Stomach (tissue), 19 donors: ENCODE measurements at places on chromosomes 7 and 10. TPM values are rescaled to one million over a fixed set of nuclear protein-coding genes. Genes with fewer than 3 reads are reported as not detected.

FAM237B gene
- not detected for total RNA-seq

SCIN gene
- 8.4 TPM for total RNA-seq

DNAJC12 gene
- total RNA-seq: not detected

FANK1 gene
- total RNA-seq: 13.3 TPM

SOSTDC1 gene
- total RNA-seq: 9.0 TPM

DDC gene
- total RNA-seq: not detected

SPDYE9 gene
- not detected for total RNA-seq

SFTPA1 gene
- not detected for total RNA-seq

LLCFC1 gene
- not detected for total RNA-seq

GRCh38 chr10:71245420-71246325 lies 33.3 kb downstream of the UNC5B start:
- peaks cover 84% of the 10 kb centered on the region for H3K4me1 ChIP-seq
- no peaks in the 10 kb centered on the region for H3K36me3 ChIP-seq
- H3K27me3 ChIP-seq: no peaks in the 10 kb centered on the region
- H3K4me3 ChIP-seq: no peak overlapping the region

DNA sequence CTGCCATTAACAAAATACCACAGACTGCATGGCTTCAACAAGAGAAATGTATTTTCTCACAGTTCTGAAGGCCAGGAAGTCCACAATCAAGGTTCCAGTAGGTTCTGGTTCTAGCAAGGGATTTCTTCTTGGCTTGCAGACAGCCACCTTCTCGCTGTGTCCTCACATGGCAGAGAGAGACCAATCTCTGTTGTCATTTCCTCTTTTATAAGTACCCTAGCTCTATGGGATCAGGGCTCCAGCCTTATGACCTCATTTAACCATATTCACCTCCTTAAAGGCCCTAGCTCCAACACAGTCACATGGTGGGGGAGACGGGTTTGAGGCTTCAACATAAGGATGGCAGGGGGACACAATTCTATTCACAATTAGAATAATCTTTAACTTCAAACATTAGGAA lies 23.6 kb downstream of the ABI1 start:
- no peaks in the 10 kb centered on the region for H3K4me1 ChIP-seq
- DNase-seq: no peak
- H3K27ac ChIP-seq: no peak overlapping the region

- peak; percentile 65 for DNase-seq
- H3K36me3 ChIP-seq: no peaks in the 10 kb centered on the region
- no peak overlapping the region for H3K4me3 ChIP-seq
- H3K27me3 ChIP-seq: no peaks in the 10 kb centered on the region
These were observed 47.2 kb upstream of the NRP1 start for GRCh38 chr10:33381451-33382215.

DNA sequence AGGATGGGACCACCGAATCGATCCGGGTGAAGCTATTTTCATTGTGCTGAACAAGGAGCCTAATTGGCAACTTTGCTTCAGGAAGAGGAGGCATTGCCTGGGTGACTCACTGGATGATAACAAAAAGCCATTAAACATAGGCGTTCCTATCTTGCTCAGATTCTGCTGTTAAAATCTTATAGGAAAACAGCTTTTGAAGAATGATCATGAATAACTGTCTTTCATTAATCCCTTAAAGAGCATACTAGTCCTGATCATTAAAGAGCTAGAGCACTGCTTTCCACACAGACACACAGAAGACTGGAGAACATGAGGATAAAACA lies 174.2 kb upstream of the IMMP2L start:
- no peak overlapping the region for H3K27ac ChIP-seq
- H3K27me3 ChIP-seq: no peaks in the 10 kb centered on the region
- H3K4me1 ChIP-seq: peaks cover 1% of the 10 kb centered on the region
- H3K4me3 ChIP-seq: no peak overlapping the region
- DNase-seq: no peak

GRCh38 chr10:45407542-45407941 lies 33.5 kb downstream of the ALOX5 start:
- H3K27ac ChIP-seq: no peak overlapping the region
- DNase-seq: no peak
- H3K4me1 ChIP-seq: no peaks in the 10 kb centered on the region
- H3K27me3 ChIP-seq: no peaks in the 10 kb centered on the region

- no peak for DNase-seq
- no peaks in the 10 kb centered on the region for H3K27me3 ChIP-seq
- no peak overlapping the region for H3K27ac ChIP-seq
- H3K4me3 ChIP-seq: no peak overlapping the region
- no peaks in the 10 kb centered on the region for H3K4me1 ChIP-seq
These were observed 61.0 kb upstream of the PAPSS2 start for GRCh38 chr10:87598700-87599099.

DNA sequence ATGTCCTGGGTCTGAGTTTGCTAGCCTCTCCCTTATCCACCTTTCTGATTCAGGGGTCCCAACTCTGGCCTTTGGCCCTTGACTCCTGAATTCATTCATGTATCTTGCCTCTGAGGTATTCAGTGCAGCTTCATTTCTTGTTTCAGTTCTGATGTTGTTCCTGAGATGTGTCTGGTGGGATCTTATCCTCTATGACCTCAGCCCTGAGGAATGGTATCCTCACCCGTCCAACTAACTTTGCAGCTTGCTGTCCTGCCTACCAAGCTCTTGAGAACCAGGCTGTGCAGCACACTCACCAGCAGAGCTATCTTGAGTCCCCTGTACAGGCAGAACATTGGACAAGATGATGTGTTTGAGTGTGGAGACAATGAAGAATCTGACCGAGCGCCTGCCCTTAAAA lies 13.8 kb downstream of the SUFU start:
- H3K27ac ChIP-seq: no peak overlapping the region
- no peaks in the 10 kb centered on the region for H3K4me1 ChIP-seq
- DNase-seq: no peak
- H3K27me3 ChIP-seq: no peaks in the 10 kb centered on the region
- peaks cover 50% of the 10 kb centered on the region for H3K36me3 ChIP-seq
- no peak overlapping the region for H3K4me3 ChIP-seq

DNA sequence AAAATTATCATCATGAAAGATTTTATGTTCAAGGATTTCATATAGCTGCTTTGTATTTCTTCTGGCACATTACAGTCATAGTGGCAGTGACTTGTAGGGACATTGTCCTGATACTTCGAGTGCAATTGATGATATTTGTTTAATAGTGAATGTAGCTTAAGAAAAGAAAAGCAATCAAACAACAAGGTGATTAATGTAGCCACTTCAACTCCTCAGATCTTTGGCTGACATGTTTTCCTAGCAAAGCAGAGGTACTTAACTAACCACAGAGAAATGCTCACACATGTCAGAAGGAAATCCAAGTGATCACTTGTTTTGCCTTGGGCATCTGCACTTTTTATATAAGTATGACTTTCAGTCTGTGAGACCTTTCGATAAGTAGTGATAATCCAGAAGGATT lies 470.3 kb downstream of the AUTS2 start:
- DNase-seq: no peak
- peaks cover 18% of the 10 kb centered on the region for H3K4me1 ChIP-seq
- no peaks in the 10 kb centered on the region for H3K36me3 ChIP-seq
- H3K4me3 ChIP-seq: no peak overlapping the region

DNA sequence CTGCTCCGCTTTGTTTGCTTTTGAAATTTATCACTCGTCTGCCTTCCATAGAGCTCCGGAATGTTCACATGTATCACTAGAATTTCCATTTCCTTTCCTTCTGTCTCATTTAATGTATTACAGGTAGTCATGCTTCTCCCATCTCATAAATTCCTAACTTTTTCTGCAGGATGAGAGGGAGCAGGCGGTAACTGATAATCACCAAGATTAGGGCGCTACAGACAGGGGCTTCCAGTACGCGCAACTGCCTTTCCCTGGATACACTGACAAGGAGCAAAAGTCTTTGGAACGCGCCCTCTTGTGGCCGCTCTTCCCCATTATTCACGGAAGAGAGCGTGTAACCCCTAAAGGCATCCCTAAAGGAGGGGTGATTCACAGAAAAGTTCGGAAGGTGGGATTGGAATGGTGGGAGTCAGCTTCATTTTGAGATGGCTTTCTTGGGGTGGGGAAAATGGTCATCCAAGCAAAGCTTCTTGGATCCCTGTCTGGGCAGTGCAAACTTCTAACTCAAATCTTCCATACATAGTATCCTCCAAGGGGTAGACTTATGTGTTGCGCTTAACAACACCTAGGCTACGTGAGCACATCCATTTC lies 6.5 kb downstream of the INHBA start:
- peak; percentile 66 for DNase-seq
- H3K4me3 ChIP-seq: peak overlapping the region; percentile 24
- peak overlapping the region; percentile 50 for H3K27ac ChIP-seq
- H3K36me3 ChIP-seq: no peaks in the 10 kb centered on the region
- H3K27me3 ChIP-seq: peaks cover 35% of the 10 kb centered on the region

GRCh38 chr7:75727881-75728593 lies 10.7 kb downstream of the HIP1 start:
- H3K4me3 ChIP-seq: no peak overlapping the region
- peaks cover 6% of the 10 kb centered on the region for H3K4me1 ChIP-seq
- H3K27ac ChIP-seq: peak overlapping the region; percentile 73
- DNase-seq: peak; percentile 90

DNA sequence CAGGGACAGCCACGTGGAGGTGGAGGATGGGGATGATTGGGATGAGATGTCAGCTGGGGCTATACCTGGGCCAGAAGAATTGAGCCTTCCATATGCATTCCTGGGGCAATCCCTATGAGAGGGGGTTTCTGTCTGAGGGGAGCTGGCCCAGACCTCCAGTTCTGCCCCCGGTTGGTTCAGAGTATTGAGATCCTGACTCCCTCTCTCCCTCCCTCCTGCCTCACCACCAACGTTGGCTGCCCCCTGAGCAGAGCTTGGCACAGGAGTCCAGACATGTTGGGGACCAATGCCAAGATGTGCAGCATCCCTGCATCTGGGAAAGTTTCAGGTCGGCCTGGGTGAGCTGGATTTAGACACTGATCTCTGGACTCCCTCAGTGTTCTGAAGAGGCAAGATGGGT lies 575.2 kb upstream of the MKI67 start:
- no peaks in the 10 kb centered on the region for H3K36me3 ChIP-seq
- H3K4me3 ChIP-seq: no peak overlapping the region
- peaks cover 16% of the 10 kb centered on the region for H3K27me3 ChIP-seq
- no peaks in the 10 kb centered on the region for H3K4me1 ChIP-seq

DNA sequence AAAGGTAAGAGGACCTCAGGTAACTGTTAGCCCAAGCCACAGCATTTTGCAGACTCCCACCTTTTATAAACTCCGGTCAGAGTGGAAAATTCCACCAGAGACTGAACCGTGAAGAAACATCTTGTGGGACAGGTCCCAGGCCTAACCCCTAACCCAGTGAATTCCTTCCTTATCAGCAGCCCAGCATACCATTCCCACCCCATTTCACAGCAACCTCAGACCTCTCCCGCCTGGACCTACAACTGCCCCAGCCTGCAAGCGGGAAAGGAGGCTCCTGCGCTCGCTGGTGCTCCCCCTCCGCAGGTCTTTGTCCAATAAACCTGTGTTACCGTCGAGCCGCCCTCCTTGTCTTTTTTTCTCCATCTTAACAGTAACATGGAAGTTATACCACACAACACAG lies 736.6 kb downstream of the MAGI2 start:
- no peaks in the 10 kb centered on the region for H3K4me1 ChIP-seq
- H3K27ac ChIP-seq: no peak overlapping the region
- no peaks in the 10 kb centered on the region for H3K36me3 ChIP-seq
- H3K4me3 ChIP-seq: no peak overlapping the region

- DNase-seq: no peak
- H3K27ac ChIP-seq: no peak overlapping the region
- H3K36me3 ChIP-seq: peaks cover 58% of the 10 kb centered on the region
- H3K27me3 ChIP-seq: no peaks in the 10 kb centered on the region
- H3K4me1 ChIP-seq: peaks cover 10% of the 10 kb centered on the region
These were observed 72.6 kb downstream of the SHH start for GRCh38 chr7:155739538-155740143.

- H3K4me1 ChIP-seq: no peaks in the 10 kb centered on the region
- peaks cover under 1% of the 10 kb centered on the region for H3K27me3 ChIP-seq
- no peak overlapping the region for H3K27ac ChIP-seq
These were observed 117.7 kb upstream of the FGFR2 start for GRCh38 chr10:121715969-121716368.

DNA sequence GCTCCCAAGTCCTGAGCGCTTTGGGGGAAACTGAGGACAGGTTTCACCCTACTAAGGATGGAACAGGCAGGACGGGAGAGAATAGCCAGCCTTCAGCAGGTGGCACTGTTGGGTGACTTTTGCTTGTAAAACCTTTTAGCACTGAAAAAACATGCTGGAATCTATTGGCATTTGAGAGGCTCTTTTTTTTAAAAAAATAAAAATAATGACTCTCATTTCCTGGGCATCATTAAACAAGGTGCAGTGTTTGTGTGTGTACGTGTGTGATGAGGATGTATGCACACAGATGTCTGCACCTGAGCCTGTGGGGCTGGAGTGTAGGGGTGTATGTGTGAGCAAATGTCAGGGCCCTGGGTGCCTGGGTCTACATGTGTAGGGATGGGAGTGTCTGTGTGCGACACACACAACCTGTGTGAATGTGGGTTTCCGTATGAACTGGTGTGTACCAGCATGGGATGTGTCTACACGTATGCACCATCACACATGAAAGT lies 177.9 kb downstream of the RPS24 start:
- peak overlapping the region; percentile 30 for H3K27ac ChIP-seq
- DNase-seq: no peak
- H3K4me3 ChIP-seq: no peak overlapping the region
- H3K36me3 ChIP-seq: no peaks in the 10 kb centered on the region
- peaks cover 33% of the 10 kb centered on the region for H3K4me1 ChIP-seq

GRCh38 chr7:94449151-94449725 lies 54.5 kb downstream of the COL1A2 start:
- peaks cover 14% of the 10 kb centered on the region for H3K4me1 ChIP-seq
- DNase-seq: peak; percentile 62
- no peak overlapping the region for H3K27ac ChIP-seq
- no peak overlapping the region for H3K4me3 ChIP-seq
